ENCODE measurements at places on chromosomes 6 and 20.
A peak's percentile ranks its signal among the peaks of the same experiment; 100 is the strongest.

- no peak for DNase-seq
Observed at GRCh38 chr6:53441035-53441493, 92.3 kb upstream of the ELOVL5 start.

DNA sequence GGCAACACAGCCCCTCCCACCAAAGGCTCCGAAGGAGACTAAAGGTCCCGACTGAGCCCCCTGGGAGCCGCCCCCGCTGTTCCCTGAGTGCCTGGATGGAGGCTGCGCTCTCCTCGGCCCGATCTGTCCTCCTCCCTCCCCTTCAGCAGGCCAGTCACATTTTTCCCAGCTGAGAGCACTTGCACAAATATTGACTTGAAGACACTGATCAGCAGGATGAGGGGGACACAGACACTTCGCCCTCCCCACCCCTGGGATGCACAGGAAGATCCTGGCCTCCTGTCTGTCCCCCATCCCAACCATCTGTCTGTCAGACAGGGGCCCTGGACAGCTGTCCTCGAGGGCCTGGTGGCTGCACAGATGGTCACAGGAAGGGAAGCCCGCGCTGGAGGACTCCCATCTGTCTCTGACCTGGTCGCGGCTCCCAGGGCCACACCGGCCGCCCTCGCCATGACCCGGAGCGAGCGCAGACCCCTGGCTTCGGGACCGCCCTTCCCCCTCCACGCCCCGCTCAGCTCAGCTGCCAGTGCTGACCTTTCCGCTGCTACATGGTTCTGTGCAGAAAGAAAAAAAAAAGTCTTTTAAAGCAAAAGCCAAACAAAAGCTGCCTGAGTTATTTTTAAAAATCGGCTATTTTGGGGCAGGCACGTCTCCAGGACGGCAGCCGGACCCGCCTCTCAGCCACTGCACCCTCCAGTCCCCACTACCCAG lies 11.1 kb downstream of the LAMA5 start:
- DNase-seq = no peak

GRCh38 chr20:15061061-15061430 lies 723.6 kb upstream of the FLRT3 start:
- DNase-seq = no peak

GRCh38 chr20:52210037-52210990 lies 18.7 kb upstream of the ZFP64 start:
- DNase-seq = no peak

DNA sequence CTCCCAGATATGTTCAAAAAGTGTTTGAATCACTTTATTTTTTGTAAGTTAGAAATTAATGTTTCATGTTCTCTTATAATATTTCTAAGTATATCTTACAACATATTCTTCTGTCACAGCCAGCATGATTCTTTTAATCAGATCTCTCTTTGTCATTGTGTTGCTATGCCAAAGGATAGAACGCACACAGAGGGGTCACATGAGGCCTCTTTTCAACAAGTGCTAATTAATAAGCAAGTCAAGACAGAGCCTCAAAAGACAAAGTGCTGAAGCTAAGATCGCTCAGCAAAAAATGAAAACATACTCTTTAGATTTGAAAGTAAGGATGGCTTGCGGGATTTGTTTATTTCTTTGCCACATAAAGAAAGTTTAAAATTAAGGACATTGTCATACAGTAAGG lies 508.8 kb upstream of the PTCHD4 start:
- no peak for DNase-seq

DNA sequence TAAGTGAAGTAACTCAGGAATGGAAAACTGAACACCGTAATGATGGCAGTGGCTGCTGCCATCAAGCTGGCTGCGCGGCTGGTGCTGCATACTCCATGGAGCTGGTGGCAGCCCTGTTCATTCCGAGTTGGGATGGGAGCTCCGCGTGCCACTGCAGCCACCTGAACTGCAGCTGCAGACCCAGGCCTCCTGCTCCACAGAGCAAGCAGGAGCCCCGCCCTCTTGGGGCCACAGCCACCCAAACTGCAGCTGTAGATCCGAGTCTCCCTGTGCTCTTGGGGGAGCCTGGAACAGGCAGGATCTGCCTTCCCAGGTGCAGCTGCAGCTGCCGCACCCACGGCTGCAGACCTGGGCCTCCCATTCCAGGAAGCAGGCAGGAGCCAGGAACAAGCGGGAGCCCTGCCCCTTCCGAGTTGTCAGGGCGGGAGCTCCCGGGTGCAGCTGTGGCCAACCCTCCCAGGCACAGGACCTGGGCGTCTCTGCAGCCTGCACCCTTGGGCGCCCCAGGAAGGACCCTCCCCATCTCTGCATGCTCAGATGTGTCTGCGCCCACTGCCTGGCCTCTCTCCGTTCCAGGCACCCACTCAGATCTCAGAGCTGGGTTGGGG lies 120.2 kb downstream of the GMPR start:
- no peak for DNase-seq

DNA sequence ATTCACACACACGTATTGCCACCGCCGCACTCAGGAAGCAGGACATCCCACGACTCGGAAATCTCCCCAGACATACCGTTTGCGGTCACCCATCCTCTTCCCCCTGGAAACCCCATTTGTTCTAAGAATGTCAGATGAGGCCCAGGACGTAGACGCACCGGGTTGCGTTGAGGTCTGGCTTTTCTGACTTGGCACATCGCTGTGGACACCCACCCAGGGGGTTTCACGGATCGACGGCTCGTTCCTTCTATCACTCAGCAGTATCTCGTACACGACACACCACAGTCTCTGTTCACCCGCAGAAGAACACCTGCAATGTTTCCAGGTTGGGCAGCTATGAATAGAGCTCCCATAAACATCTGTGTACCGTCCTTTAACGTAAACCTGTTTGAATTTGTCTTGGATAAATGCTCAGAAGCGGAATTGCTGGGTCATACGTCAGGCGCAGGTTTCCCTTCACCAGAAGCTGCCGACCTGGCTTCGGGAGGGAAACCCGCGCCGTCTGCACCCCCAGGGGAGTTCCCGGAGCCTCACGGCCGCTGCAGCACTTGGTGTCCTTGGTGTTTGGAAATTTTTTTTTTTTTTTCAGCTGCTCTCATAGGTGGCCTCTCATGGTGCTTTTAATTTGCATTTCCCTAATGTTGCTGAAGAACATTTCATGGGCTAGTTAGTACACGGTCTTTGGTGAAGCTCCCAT lies 9.3 kb upstream of the EEF1A2 start:
- no peak for DNase-seq

DNA sequence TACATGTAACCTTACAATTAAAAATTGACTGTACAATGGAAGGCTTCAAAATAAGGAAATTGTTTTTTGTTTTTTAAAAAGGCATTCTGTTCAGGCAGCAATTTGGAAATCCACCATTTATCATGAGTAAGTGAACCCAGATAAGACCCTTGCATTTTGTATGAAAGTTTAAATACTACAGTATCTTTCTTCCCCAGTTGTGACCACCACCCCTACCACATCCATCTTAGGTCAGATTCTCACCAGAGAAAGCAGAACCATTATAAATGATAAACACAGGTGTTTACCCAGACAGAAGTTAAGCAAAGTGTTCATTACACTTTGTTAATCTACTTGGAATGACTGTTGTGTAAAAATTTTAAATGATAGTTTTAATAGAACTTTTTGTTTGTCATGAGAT lies 20.2 kb downstream of the SENP6 start:
- DNase-seq = no peak

DNA sequence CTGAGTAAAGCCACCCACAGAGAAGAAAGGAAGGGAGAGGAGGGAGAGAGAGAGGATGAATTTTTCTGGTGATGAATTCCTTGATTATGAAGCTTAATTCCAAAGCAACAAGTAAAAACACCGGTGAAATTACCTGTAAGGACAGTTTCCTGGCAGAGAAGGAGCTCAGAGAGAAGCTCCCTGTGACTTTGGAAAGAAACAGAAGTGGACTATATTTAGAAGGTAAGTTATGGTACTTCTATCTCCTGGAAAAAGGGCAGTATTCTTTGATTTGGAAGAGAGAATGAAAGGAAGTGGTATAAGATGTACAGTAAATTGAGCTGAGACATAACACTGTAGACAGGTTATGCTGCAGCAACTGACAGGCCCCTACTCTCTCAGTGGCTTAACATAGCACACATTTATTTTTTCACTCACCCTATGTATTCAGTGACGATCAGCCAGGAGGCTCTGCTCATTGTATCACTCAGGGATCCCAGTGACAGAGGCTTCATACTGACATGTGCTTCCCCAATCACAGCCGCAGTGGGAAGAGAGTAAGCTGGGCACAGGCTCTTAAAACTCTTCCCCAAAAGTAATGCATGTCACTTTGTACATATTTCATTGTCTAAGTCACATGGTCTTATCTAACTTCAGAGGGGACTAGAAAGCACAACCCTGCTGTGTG lies 349.5 kb downstream of the BTBD9 start:
- DNase-seq = no peak

DNA sequence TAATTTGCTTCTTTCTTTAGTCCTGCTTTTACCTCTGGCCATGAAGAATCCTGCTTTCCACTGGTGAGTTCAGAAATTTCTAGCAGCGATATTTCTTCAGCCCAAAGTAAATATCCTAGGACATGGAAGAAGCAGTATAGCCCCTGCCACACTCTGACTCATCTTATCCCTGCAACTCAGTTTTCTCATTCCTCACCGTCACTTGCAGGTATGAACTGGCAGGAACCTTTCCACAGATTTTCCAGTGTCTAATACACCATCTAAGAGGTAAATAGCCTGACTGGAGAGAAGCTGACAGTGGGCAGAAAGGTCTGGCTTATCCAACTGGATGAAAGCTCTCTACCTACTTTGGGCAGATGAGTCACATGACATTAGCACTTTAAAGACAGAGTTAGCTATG lies 816.7 kb upstream of the FLRT3 start:
- DNase-seq = no peak

- DNase-seq = no peak
Observed at GRCh38 chr20:46651091-46651962, at the start of gene SLC13A3. TSS of gene SLC13A3 (minus strand) at chr20:46651459. CDS start at chr20:46651421, 38 bp downstream.

GRCh38 chr6:133504761-133505160 lies 263.6 kb downstream of the EYA4 start:
- DNase-seq = no peak

GRCh38 chr6:17869010-17869752 lies 118.3 kb downstream of the KIF13A start:
- DNase-seq = no peak

DNA sequence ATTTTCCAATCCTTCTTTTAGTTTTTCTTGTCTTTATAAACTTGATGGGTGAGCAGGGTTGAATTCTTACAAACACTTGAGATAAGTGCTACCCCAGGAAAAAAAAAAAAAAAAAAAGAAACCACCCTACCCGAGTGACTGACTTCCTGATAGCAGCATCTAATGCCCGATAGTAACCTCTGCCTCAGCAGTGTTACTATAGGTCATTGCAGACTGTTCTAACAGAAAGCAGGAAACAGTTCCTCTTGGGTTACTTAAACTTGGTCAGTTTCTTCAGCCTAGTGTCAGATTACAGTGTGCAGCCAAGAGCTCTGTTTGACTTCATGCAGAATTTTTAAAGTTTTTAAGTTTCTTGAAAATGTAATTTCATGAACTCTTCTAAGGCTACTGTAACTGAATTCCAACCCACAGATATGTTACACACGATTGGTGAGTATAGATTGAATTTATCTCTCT lies 2.1 kb downstream of the MYLIP start:
- no peak for DNase-seq

- no peak for DNase-seq
Observed at GRCh38 chr6:118580585-118581419, 32.7 kb downstream of the PLN start.

DNA sequence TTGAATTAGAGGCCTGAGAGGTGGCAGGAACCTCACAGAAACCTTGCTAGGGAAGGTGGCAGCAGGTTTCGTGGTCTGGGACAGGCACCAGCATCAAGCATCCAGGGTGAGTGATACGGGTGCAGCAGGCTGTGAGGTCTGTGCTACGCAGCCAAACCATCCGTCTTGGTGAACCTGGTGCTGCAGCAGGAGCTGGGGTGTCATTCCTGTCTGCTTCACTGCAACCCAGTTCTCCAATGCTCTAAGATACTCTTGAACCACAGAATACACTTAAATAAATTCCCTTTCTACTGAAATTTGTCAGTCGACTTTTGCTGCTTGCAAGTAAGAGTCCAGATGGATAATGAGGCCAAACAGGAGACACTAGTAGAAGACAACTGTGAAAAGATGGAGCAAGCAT lies 9.7 kb upstream of the CBLN4 start:
- no peak for DNase-seq

DNA sequence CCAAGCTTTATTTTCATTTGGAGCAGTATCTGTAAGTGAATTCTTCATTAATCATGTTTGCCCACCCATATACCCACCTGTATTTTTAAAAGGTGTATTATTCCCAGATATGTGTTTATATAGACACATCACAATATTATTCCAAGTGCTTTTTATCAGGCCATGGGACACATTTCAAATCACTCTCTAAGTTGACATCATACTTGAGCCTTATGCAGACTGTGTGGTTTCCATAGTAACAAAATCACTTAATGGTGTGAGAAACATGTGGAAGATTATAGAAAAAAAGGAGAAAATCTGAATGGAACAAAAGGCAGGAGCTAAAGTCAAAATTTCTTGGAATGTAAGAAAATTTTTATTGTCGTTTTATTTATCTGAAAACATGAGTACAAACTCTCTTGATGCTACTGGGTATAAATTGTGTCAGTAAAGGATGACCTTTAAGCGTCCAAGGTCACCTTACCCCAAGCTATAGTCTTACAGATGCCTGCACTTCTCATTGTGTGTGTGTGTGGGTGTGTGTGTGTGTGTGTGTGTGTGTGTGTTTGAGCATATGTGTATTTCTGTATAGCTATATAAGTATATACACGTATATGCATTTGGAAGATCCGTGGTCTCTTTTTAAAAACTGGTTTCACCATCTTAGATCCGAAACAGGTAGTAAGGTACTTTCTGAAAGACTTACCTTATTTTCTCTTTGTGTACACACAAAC lies 79.8 kb upstream of the CCN6 start:
- DNase-seq = no peak

GRCh38 chr6:91667596-91667995 lies 1080.7 kb upstream of the MAP3K7 start:
- DNase-seq = no peak

DNA sequence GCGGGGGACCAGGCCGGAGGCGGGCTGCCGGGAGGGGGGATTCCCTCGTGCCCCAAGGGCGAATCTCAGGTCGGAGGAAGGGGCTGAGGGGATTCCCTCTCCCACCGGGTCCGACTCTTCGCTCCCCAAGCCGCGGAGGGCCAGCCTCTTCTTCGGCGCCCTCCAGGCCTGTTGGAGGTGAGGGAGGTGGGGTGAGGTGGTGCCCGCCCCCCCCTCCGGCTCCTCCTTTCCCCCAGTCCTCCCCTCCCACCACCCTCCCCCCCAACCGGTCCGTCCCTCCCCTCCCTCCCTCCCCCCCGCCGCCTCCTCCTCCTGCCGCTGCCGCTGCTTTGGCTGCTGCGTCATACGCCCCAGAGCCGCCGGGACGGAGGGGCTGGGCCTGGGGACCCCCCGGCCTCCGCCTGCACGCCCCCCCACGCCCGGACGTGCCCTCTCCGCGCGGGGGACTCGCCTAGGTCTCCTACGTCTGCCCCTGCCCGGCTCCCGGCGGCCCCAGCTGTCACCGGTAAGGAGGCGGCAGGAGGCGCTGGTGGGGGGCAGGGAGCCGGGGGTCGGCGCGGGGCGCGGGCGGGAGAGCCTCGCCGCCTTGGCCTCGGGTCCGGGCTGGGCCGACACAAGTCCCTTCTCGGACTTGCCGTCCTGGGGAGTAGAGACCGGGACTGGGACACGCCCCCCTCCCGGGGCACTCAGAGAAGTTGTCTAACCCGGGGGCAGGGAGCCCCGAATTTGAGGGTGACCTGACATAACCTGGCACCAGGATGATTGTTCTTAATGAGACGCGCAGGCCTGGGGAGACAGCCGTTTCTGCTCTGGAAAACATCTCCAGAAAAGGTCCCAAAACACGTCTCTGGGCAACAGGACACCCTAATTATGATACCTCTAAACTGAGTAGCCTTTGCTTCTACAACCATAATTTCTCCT lies at the start of gene PHF1:
PHF1 (plus strand) TSS at position 304 of the 921 bp plus-strand sequence. CDS start 1,250 bp downstream, outside the sequence.
- DNase-seq = peak; percentile 89
